Gastroesophageal sphincter (tissue), 4 donors: ENCODE measurements at places on chromosomes 12 and 14. TPM values are rescaled to one million over a fixed set of nuclear protein-coding genes. Genes with fewer than 3 reads are reported as not detected.

Gene PLEKHD1
- 0.16 TPM for total RNA-seq

Gene LRTM2
- total RNA-seq = not detected

Gene FAIM2
- total RNA-seq = 3.4 TPM

Gene RASAL1
- not detected for total RNA-seq

Gene PLEKHG3
- 67.7 TPM for total RNA-seq

Gene YLPM1
- total RNA-seq = 23.3 TPM

Gene TRAF3
- 29.0 TPM for total RNA-seq
